ENCODE measurements at places on chromosomes 12 and 14.

DNA sequence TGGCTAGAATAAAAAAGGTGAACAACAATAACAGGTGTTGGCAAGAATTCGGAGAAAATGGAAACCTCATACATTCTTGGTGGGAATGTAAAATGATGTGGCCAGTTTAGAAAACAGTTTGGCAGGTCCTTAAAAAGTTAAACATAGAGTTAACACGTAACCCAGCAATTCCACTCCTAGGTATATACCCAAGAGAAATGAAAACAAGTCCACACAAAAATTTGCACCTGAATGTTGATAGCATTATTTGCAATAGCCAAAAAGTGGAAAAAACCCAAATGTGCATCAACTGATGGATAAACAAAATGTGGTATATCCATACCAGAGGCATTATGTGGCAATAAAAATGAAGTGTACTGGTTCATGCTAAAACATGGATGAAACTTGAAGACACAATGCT is 2.3 kb upstream of the MYO1H start:
- no peak for DNase-seq

DNA sequence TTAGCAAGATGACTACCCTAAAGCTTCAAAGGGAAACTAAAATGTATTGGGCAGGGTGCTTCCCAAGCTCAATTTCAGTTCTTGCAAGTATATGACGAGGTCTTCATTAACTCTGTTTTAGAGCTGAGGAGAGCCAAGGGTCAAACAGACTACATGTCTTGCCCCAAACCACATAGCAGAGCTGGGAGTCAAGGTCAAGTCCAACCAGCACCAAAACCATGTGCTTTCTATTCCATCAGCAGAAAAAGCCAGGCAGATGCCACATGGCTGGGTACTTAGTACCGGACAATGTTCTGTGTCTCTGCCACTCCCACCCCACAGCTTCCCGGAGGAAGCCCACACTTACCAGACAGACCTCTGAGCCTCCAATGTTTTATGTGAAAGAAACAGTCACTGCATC is 17.6 kb downstream of the NID2 start:
- no peak for DNase-seq

GRCh38 chr14:91867316-91867988 is at the start of gene TC2N:
Gene TC2N, minus strand, starts transcription at chr14:91867536. Its CDS starts 53,767 bp downstream, at chr14:91813769.
- no peak for DNase-seq

- no peak for DNase-seq
Measured at GRCh38 chr14:95311752-95312151, 8.0 kb downstream of the CLMN start.

DNA sequence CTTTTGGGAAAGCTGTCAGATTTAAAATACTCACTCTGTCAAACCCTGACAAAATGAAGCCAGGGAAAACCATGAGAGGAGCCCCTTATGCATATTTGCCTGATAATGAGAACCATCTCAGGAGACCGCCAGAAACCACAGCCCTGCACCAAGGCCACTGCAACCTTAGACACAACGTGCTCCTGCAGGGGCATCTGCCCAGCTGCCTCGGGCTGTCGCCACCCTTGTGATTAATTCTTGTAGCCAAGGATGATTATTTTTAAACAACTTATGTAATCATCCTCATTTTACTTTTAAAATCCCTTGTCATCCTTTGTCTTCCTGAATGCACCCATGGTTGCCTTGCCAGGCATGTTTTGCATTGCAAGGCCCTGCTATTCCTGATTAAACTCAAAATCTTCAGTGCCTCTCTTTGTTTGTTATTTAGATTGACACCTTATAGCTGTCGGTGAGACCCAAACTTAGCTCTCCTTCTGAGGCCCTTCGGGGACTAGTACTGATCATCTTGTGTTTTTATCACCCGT is 766.4 kb upstream of the TMEM132C start:
- DNase-seq, result no peak

- no peak for DNase-seq
Measured at GRCh38 chr12:54360717-54361456, 3.4 kb downstream of the GPR84 start.

DNA sequence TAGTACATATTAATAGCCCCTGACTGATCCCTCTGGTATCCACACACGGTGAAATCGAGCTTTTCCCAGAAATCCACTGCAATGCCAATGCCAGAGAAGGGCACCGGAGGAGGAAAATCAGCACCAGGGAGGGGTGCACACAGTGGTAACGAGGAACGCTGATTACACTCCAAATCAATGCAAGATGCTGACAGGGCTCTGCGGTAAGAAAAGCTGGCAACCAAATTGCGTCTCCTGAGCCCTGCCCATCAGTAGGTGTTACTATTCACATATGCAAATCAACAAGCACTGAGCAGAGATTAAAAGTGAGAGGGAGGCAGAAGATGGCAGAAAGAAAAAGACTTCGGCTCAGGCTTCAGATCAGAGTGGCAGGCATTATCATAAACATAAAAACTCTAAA is 159.1 kb downstream of the RPS29 start:
- no peak for DNase-seq

All from retinal pigment epithelial cell (primary cell).